ENCODE measurements at places on chromosomes 7 and 10. TPM values are rescaled to one million over a fixed set of nuclear protein-coding genes. Genes with fewer than 3 reads are reported as not detected.

Gene WNT8B
- total RNA-seq = 0.38 TPM

Gene GLI3
- total RNA-seq = not detected

Gene PHYHIPL
- total RNA-seq = not detected

Gene ABCB4
- 0.14 TPM for total RNA-seq

Gene FAM20C
- 1.1 TPM for total RNA-seq

Gene EBF3
- not detected for total RNA-seq

Gene C1QL3
- total RNA-seq = not detected

Gene TYW1B
- 1.8 TPM for total RNA-seq

Gene SMO
- 0.81 TPM for total RNA-seq

Gene CAMK2B
- 1.9 TPM for total RNA-seq

Gene TMEM130
- total RNA-seq = 0.38 TPM

Gene GPR15LG
- total RNA-seq = not detected

DNA sequence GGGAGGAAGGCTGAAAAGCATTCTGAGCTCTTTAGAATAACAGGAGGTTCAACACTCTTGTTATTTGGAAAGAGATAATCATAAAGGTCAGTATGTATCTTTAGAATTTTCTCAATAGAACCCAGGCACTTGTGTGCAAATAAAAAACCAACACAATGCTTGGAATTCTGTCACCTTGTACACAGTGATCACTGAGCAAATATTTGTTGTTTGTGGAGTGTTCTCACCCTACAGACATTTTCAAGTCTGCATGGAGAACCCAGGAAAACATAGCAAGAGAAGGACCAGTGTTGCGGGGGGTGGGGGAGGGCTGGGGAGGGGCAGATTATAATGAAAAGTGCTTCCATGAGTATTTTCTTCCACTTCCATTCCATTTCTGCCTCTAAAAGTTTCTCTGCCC, 87.4 kb downstream of the FAM107B start:
- no peak for DNase-seq

DNA sequence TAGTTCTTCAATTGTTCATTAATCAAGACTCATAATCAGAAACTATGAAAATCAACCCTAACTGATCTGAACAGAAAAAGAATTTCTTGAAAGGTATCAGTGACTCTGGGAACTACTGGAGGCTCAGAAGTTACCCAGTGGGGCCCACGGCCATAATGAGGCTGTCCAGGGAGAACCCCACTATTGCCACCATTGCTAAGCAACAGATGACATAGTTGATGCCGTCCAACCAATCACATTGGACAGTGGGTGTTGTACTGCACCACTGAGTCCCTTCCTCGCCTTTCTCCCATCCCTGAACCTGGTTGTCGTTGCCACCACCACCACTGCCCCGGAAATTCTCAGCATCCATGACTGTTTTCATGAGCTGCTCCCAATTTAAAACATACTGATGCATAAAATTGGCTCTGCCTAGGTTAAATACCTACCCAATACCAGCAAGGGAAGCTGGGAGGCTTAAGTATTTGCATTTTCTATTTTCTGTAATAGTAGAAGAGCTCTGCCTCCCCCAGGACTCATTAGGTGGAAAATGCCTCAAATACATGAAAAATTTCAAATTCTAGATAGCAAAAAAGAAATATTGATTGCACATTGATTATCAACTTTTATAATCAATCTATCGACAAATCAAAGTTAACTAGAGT, 26.7 kb upstream of the USP6NL start:
- no peak for DNase-seq

GRCh38 chr7:2008936-2009540, 223.7 kb downstream of the MAD1L1 start:
- no peak for DNase-seq

DNA sequence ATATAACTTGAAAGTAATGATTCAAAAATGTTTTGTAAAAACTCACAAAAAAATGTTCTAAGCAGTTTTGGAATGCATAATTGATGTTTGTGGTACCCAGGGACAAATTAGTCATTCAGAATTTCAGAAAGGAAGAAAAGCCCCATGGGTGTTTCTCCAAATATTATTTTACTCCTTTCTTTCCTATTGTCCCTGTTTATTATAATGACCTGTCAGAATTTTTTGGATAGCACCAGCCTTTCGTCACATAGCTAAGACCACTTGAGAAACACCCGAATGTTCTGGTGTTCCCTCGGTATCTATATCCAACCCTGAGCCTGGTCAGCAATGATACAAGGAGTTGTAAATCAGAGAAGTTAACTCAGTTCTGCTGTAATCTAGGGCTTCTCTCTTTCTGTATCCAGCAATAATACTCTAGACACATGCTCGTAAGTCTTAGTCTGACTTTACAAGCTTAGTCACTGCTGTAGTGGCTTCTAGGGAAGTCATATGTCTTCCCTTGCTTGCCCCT, 64.8 kb upstream of the MEOX2 start:
- DNase-seq = no peak

DNA sequence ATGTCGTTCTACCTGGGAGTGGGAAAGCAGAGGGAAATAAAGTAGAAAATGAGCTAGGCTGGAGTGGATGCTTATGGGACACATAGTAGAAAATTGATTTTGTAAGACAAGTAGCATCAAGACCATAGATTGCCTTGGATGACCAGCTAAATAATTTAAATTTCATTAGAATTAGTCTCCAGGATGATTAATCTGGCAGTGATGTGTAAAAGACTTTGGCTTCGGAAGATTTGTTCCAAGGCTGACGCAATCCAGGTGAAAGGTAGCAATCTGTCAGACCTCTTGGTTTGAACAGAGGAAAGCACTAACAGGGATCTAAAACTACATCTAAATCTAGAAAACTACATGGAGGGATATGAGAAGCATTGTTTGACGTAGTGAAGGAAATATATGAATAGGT, 236.5 kb downstream of the ARL4A start:
- no peak for DNase-seq

DNA sequence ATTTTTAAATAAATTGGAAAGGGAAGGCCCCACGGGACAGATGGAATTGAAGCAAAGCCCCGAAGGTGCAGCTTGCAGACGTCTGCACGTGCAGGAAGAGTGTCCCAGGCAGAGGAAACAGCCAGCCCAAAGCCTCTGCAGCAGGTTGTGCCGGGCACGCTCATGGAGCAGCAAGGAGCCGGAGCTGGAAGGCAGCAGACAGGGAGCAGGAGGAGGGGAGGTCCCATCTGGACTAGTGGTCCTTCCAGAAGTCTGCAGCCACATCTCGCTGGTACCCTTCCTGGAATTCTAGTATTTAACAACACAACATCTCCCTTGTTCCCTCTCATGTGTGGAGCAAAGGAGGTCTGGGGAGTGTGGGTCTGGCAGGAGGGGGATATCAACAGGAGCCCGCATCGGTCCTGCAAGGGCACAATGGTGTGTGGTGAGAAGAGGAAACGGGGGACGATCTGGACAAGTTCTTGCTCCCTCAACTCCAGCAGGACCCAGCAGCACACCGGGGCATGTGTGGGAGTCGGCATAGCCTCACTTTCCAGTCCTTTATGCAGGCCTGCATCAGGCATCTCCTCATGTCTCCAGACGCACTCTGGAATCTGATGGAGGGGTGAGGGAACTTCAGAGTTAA, 169.3 kb downstream of the GRID1 start:
- DNase-seq = no peak

- peak; percentile 28 for DNase-seq
Measured at GRCh38 chr7:36283711-36284130, 105.9 kb upstream of the ANLN start.

GRCh38 chr10:12727832-12728215, 273.7 kb downstream of the CCDC3 start:
- DNase-seq = no peak

GRCh38 chr7:151795168-151795811, 81.6 kb downstream of the PRKAG2 start:
- DNase-seq = peak; percentile 97

- DNase-seq = no peak
Measured at GRCh38 chr10:87565010-87565409, 60.3 kb downstream of the MINPP1 start.

GRCh38 chr10:83542774-83543411, 596.4 kb upstream of the GHITM start:
- DNase-seq = no peak

GRCh38 chr7:37545619-37546534, 97.2 kb upstream of the ELMO1 start:
- no peak for DNase-seq

DNA sequence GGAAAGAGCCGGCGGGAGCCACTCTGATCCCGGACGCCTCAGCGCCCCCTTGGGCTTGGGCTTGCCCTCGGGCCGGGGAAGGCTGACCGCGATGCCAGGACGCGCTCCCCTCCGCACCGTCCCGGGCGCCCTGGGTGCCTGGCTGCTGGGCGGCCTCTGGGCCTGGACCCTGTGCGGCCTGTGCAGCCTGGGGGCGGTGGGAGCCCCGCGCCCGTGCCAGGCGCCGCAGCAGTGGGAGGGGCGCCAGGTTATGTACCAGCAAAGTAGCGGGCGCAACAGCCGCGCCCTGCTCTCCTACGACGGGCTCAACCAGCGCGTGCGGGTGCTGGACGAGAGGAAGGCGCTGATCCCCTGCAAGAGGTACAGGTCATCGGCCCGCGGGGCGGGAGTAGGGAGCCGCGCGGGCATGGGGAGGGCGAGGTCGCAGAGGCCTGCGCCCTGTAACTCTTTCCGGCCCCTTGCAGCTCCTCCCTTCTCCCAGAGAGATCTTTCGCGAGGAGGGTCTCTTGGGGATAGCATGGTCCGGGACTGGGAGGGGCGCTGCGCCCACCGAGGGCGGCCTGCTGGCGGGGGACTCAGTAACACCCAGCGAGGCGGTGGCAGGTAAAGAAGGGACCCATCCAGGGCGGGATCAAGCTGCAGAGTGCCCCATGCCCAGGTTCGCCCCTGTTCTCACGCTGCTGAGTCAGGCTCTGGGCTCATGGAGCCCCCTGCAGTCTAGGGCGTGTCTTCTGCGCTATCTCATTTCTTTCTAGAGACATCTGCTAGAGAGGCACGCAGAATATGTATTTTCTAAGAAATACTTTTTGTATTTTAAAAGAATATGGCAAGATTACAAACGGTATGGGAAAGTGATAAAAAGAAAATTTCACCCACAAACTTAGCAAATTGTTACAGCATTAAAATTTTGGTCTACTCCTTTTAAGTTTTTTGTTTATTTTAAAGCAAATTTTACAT, 687 bp downstream of the EPDR1 start:
- peak; percentile 51 for DNase-seq

DNA sequence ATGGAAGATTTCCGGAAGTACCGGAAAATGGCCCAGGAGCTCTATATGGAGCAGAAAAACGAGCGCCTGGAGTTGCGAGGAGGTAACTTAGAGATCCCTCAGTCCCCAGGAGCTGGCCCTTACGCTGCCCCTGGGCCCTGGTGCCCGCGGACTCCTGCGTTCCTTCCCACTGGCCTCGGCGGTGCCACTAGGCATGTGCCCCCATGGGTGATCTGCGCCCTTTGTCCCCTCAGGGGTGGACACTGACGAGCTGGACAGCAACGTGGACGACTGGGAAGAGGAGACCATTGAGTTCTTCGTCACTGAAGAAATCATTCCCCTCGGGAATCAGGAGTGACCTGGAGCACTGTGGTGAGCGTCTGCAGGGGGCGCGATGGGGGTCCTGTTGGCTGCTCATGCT, 24.2 kb upstream of the CHST12 start:
- DNase-seq = no peak

- DNase-seq = no peak
Measured at GRCh38 chr7:73539709-73540108, 17.6 kb upstream of the BAZ1B start.

DNA sequence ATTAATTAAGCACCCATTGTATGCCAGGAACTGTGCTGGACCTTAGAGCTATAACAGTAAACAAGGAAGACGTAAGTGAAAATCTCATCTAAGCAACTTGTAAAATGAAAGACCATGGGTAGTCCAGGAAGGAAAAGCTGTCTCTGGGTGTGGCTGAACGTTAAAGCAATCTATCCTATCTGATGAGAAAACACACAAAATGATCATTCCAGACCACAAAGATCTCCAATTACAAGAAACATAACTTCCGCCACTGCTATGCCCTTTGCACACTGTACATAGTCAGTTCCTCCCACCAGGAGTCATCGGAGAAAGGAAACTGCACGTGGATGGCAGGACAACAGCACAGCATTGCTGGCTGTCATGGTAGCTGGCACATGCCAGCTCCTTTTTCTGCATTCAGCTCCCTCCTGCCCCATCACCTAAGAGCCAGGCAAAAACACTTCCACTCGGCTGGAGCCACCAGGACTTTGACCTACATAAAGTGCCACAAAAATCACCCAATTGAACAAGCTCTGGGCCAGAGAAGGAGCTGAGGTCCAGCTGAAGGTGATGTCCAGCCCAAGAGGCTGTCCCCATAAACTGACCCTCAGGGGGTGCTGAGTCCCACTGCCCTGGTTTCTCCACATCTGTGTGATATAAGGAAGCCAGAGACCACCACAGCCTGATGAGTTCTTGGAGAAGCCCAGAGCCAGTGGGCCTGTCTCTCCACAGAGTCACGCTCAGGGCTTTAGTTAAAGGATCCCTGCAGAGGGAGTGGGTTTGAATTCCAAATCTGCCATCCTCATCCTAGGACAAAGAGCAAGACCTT, 56.4 kb downstream of the STEAP1B start:
- no peak for DNase-seq

- DNase-seq = no peak
Measured at GRCh38 chr7:45569290-45569685, 4.9 kb upstream of the ADCY1 start.

DNA sequence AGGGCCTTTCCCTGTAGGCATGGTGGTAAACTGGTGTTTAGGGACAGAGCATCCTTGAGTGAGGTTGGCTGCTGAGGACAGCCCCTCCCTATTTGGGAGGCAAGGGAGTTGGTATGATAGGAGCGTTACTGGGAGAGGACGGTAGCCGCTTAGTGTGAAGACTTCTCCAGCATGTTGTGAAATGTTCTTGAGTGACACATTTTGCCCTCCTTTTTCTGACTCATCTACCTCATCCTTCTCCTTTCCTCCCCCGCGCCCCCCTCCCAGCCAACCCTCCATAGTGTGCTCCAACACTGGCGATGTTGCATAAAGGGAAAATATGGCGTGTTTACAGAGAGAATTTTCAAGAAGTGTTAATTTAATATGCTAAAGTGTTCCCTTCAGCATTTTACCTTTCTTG, 645.0 kb upstream of the GALNT17 start:
- DNase-seq = no peak

DNA sequence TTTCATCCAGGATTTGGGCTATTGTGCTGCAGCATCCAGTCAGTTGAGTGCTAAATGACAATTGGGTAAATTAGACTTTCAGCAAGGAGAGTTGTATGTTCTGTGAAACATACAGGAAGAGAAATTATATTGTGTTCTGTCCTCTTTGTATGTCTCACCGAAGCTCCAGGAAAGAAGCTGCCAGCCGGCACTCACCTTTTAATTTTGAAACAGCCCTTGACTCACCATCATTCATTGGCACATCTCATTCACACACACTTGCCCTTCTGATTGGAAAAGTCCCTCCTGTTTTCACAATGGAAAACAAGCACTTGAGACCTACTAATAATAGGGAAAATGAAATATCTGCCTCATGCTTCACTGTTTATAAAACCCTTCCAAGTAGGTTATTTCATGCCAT, 495.6 kb downstream of the RPS24 start:
- no peak for DNase-seq

Data from activated CD8-positive, alpha-beta T cell treated with anti-CD3 and anti-CD28 coated beads for 36 hours (primary cell).